Adipocyte (in vitro differentiated cells): ENCODE measurements at places on chromosomes 11 and 22.

- no peak for DNase-seq
Observed at GRCh38 chr22:30340911-30341685, 14.4 kb upstream of the TBC1D10A start.

GRCh38 chr11:76453248-76453647 lies 8.4 kb downstream of the EMSY start:
- DNase-seq = no peak

DNA sequence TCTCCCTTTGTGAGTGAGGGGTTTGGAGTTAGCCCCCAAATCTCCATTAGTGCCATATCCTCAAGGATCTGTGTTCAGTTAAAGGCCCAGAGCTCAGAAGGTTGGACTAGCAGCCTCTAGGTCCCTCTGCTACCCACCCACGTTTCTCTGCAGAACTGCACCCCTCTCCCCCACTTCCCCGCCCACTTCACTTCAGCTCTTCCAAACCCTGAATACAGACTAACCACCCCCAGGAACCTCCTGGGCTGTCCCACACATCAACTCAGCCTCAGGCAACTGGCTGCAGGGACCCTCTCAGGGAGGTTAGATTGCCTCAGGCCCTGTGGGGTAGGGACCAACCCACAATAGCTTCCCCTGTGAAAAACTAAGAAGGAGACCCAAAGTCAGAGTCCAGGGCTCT lies 840 bp downstream of the VPREB3 start:
- no peak for DNase-seq

GRCh38 chr11:126567419-126567818 lies 211.9 kb downstream of the ST3GAL4 start:
- no peak for DNase-seq

DNA sequence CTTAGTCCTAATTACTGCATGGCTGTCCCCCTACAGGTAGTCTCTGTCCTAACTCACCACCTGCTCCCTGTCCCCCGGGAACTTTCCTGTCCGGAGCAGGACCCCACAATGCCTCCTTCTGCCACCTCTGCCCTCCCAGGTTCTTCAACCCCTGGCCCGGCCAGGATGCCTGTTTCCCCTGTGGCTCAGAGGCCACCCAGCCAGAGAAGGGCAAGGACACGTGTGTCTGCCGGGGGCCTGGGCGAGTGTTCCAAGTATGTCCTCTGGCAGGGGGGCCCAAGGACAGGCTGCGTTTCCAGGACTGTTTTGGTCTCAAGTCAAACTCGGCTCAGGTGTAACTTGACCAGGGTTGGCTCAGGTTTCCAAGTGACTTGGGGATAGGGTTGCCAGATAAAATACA lies 63.8 kb downstream of the BTG4 start:
- DNase-seq = no peak

DNA sequence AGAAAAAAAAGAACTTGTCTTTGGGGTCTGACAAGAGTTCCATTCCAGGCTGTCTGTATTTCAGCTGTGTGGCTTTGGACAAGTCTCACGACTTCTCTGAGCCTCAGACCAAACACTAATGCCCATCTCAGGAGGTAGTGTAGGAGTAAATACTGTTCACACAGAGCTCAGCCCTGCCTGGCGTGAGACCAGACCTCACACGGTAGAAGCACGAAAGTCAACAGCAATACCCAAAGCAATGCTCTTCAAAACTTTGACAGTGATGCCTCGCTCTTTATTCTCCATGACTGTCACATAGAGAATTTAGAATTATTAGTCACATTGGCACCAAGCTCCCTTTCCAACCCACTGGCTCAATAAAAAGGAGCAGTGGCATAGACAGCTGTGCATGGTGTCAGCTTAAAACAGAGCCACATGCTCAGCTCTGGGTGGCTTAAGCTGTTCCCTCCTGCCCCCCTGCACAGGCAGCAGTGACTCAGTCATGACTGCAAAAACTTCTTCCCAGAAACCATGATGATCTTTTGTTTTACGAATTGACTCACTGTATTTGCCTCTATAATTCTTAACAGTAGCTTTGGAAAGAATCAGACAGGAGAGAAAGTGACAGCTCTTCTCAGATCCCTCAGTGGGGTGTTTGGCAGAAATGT lies 74.0 kb upstream of the PHF21B start:
- DNase-seq = peak; percentile 12

DNA sequence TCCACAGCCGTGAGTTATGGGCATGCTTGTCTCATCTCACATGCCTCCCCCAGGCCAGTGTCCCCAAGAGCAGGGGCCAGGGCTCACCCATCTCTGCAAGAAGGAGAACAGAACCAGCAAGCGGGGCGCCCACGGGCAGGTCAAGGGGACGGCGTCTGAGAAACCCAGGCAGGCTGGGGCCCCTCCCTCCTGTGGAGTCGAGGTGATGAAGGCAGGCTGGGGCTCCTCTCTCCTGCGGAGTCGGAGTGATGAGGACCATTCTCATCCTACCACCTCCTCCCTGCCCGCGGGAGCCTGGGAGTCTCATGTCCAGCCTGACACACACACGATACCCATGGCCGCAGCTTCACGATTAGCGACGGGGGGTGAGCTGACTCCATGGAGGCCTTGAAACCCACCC lies 141.9 kb downstream of the CTTN start:
- DNase-seq = no peak
